ENCODE measurements at places on chromosomes 3 and 15.

DNA sequence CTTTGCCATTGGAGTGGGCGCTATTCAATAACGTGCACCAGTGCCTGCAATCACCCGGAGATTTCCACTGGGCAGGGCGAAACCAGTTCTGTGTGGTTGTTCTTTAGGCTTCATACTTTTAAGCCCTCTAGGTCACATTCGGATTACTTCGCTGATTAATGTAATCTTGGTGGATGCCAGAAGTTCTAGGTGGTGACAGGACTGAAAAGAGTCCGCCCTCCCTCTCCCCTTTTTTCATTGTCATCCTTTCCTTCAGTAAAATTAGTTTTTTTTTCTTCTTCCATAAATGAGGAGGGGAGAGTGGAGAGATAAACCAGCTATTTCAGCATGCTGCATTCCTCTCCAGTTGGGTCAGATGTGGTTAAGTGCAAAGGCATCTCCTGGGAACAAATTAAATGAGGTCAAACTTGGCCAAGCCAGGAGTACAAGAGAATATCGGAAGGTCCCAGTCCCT lies 2.3 kb upstream of the SLC2A2 start:
- DNase-seq = no peak

- no peak for DNase-seq
Measured at GRCh38 chr3:127039719-127040118, 56.8 kb downstream of the PLXNA1 start.

DNA sequence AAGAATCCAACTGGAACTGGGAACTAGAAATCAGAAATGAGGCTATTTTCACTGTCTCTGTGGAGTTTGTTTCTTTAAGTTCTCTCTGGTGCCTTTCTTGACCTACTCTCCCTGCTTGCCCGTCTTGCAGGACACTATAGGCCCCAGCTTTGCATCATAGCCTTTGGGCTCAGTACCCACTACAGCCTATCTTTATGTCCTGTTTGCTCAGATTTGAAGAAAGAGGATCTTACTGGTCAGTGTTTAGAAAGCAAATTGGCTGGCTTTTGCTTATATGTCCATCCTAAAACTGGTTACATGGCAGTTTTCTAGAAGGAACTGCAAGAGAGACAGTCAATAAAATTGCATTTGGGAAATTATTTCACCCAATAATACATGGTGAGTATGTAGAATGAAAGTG lies 231.8 kb upstream of the TBL1XR1 start:
- no peak for DNase-seq

DNA sequence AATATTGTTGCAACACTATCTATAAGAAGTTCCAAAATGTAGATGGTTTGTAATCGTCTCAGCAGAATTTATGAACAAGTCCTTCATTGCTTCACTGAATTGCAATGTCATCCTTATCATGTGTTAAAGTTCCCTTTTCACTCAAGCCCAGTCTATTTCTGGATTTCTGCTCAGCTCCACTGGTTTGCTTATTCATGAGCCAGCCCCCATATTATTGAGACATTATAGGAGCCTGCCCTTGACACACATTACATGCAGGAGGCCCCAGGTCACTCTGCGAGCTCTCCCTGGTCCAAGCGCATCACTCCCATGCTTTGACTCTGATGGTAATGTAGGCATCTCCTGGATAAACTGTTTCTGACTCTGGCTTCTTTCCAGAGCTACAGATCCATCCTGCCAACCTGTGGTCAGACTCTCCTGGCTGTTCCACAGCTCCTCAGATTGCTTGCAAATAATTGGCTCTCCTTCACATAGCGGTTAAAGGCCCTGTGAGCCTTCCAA lies 56.9 kb downstream of the ABTB1 start:
- DNase-seq = no peak

GRCh38 chr3:192860454-192860853 lies 57.2 kb downstream of the MB21D2 start:
- no peak for DNase-seq

DNA sequence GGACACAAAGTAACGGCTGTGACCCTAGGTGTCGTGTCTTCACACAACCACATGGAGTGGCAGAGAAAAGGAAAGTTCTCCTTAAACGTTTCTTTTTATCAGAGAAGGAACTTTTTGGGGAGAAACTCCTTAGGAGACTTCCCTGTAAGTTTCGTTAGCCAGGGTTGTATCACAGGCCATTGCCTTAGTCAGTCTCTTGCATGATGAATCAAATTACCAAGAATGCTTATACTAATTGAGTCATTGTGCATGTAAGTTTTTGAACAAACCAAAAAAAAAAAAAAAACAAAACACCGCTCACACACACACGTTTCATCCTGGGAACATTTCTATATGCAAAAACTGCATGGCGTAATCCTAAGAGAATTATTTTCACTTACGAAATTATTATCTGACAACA lies 150.4 kb upstream of the SATB1 start:
- DNase-seq = no peak

- no peak for DNase-seq
Measured at GRCh38 chr15:57643826-57644225, 52.1 kb downstream of the MYZAP start.

- DNase-seq = no peak
Measured at GRCh38 chr3:101266071-101266470, 54.3 kb downstream of the IMPG2 start.

DNA sequence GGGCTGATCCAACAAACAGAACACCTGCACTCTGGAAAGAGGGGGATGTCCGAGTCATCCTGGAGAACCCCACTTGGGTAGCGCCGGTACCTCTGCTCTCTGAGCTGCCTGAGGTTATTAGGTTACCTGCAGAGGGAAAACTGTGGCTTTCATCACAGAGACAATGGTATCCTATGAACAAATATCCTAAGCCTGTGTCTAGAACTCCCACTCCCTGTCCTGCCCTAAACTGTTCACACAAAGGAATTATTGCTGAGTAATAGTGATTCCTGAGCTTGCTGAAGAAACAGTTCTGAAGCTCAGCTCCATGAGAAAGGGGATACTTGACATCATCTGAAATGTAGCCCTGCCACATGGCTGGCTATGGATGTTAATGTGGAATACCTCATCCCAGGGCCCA lies 31.9 kb upstream of the WNT5A start:
- DNase-seq = no peak

DNA sequence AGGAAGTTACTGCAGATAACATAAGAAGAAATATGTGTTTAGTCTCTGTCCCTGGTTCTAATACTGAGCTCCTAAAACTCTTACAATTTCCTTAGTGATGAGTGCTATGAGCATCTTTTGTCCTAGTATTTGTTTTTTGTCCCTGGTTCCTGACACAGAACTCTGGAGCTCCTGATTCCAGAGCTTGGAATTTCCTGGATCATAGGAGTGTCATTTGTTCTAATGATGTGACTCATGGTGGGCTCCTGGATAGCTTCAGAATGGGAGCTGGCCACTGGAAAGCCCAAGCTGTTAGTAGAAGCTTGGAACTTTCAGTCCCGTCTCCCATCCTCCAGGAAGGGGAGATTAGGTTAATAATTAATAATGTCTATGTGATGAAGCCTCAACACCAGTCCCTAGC lies 98.2 kb downstream of the CNTN6 start:
- no peak for DNase-seq

Data from activated naive CD4-positive, alpha-beta T cell treated with anti-CD3 and anti-CD28 coated beads, Interleukin-2, amount 50 U/mL, for 72 hours (primary cell).